ENCODE measurements at places on chromosomes 1 and 21.

GRCh38 chr1:198352975-198353695 is 187.3 kb downstream of the ATP6V1G3 start:
- no peak for DNase-seq

DNA sequence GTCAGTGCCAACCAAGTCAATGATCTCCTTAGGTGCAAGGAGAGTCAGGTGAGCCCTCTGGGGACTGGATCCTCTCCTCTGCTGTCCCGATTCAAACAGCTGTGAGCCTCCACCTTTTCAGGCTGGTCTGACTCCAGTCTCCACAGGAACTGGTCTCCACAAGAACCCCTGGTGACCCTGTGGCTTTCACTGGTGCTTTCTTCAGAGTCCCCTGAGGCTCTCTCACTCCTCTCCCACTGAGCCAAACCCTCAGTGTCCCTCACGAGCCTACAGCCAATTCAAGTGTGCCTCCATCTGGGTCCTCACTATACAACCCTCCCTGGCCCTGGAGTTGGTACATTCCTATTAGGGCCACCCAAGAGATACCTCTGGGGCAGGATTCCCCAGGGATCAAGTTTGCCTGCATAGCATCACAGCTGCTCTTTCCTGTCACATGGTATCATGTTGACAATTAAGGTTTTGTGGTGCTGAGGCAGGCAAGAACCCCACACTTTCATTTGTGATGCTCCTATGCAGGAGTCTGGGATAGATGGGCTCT is 5.2 kb upstream of the NGF start:
- DNase-seq = no peak

DNA sequence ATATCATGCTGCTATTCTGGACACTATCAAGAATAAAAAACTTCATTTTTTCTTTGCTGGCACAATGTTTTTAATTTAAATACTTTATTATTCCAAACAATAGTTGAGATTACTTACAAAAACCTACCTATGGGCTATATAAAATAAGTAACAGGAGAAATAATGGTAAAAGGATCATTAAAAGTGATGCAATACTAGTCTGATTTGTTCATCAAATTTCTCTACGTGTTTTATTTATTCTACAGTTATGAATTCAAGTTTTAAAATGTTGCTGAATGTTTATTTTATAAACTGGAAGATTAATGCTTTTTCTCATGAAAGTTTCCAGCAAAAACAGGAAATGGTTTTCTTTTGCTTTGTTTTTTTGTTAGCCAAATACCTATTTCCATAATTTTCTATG is 662.4 kb upstream of the BRINP3 start:
- no peak for DNase-seq

DNA sequence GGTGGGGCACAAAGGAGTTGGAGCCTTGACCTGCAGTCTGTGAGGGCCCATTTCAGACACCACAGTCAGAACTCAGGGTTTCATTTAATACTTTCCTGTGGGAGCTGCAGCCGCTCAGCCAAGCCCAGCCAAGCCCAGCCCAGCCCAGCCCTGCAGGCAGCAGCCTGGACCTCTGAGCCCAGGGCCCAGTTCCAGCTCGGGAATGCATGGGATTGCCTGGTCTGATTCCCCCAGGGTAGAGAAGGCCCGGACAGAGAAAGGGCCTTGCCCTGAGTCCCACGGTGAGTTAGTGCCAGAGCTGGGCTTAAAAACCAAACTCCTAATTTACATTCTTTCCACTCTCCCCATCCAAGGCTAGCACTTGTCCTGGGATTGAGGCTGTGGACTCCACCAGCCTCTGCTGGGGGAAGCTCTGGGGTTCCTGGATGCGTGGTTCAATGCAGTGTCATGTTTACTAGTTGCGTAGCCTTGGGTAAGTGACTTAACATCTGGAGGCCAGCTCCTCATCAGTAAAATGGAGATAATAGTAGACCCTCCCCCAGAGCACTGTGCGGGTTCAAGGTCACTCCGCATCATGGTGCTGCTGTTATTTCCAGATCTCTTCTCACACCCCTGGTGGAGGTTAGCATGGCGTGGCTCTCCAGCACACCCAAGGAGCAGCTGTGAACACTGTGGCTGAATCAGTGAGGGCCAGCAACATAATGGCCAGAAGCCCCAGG is 29.2 kb upstream of the PKP1 start:
- no peak for DNase-seq
